ENCODE measurements at places on chromosomes 5 and 9. TPM values are rescaled to one million over a fixed set of nuclear protein-coding genes. Genes with fewer than 3 reads are reported as not detected.

Gene STKLD1
- 0.61 TPM for total RNA-seq

Gene NUTM2F
- total RNA-seq: not detected

Gene PCDHB4
- under 0.01 TPM for total RNA-seq

Gene HNRNPAB
- 82.5 TPM for total RNA-seq

Gene RMRP
- total RNA-seq: 20,786 TPM

Gene SLC36A2
- not detected for total RNA-seq

Gene AFAP1L1
- total RNA-seq: 54.0 TPM

Gene ENC1
- total RNA-seq: 42.7 TPM

Gene SWI5
- total RNA-seq: 47.1 TPM

Gene C9
- not detected for total RNA-seq

Gene INSL4
- total RNA-seq: not detected

Gene TIMD4
- total RNA-seq: not detected

Gene TTC23L
- 0.15 TPM for total RNA-seq

Gene SPATA31C1
- total RNA-seq: not detected

Gene FREM1
- under 0.01 TPM for total RNA-seq

Gene EPB41L4A
- total RNA-seq: 8.8 TPM

Gene MYMK
- not detected for total RNA-seq

Gene STPG3
- total RNA-seq: not detected

Gene TBCA
- 115 TPM for total RNA-seq

Gene NOL6
- total RNA-seq: 22.6 TPM

Gene PCDHGA12
- 5.2 TPM for total RNA-seq

Gene SLC46A2
- not detected for total RNA-seq

Gene IL4
- total RNA-seq: not detected

Gene PCDHB15
- 0.32 TPM for total RNA-seq
